ENCODE measurements at places on chromosomes 13 and 19.

GRCh38 chr13:34776390-34776981 is 165.6 kb upstream of the NBEA start:
- no peak overlapping the region for H3K27ac ChIP-seq
- H3K27me3 ChIP-seq = no peaks in the 10 kb centered on the region
- no peaks in the 10 kb centered on the region for H3K36me3 ChIP-seq
- no peak for DNase-seq
- H3K4me3 ChIP-seq = no peak overlapping the region

- no peaks in the 10 kb centered on the region for H3K4me1 ChIP-seq
- H3K4me3 ChIP-seq = no peak overlapping the region
- no peaks in the 10 kb centered on the region for H3K27me3 ChIP-seq
Observed at GRCh38 chr13:108929532-108930206, 300.3 kb downstream of the MYO16 start.

- no peak overlapping the region for H3K27ac ChIP-seq
- no peak for DNase-seq
- H3K4me3 ChIP-seq = no peak overlapping the region
- H3K27me3 ChIP-seq = no peaks in the 10 kb centered on the region
- peaks cover 9% of the 10 kb centered on the region for H3K36me3 ChIP-seq
Observed at GRCh38 chr19:34217952-34218817, 36.2 kb upstream of the GARRE1 start.

- no peaks in the 10 kb centered on the region for H3K36me3 ChIP-seq
- H3K4me1 ChIP-seq = peaks cover 39% of the 10 kb centered on the region
- no peak for DNase-seq
- no peak overlapping the region for H3K4me3 ChIP-seq
- H3K27ac ChIP-seq = no peak overlapping the region
Observed at GRCh38 chr19:13100031-13100588, 2.5 kb downstream of the LYL1 start.

DNA sequence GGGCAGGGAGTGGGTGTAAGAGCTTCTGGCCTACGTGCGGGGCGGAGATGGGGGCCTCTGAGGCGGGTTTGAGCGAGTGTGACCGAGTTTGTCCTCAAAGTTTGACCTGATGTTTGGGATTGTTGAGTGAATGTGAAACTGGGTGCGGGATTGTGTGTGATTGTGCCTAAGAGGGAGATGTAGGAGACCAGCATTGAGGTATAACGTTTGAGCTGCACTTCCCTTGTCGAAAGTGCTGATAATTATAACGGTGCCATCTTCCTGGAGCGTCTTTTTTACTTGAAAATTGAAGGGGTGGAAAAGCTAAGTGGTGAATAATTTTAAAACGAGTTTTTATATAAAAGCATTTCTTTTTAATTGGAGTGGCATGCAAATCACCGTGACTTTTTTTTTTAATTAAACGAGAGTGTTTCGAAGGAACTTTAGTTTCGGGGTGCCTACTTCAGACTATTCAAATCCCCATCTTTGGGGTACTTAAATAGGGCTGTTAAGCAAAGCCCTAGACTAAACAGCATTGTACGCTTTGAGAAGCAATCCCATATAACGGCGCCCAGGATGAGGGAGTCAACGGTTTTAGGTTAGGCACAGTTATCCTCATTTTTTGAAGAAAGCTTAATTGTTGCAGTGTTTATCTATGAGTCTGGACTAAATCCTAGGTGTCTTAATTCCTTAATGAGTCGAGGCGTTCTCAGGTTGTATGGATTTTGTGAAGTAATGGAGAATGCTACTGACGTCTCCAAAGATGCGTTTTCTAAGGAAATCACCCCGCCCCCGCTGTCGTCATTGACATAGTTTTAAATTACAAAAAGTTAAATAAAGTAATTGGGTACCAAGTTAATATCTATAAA is 594 bp downstream of the ZNF146 start:
- no peaks in the 10 kb centered on the region for H3K27me3 ChIP-seq
- peaks cover 6% of the 10 kb centered on the region for H3K36me3 ChIP-seq
- DNase-seq = no peak
- H3K4me1 ChIP-seq = peaks cover 4% of the 10 kb centered on the region
- peak overlapping the region; percentile 63 for H3K27ac ChIP-seq

GRCh38 chr13:77026255-77026860 is 601 bp downstream of the FBXL3 start:
- no peaks in the 10 kb centered on the region for H3K36me3 ChIP-seq
- H3K27ac ChIP-seq = peak overlapping the region; percentile 89
- H3K4me1 ChIP-seq = peaks cover 10% of the 10 kb centered on the region
- no peaks in the 10 kb centered on the region for H3K27me3 ChIP-seq
- DNase-seq = peak; percentile 67

DNA sequence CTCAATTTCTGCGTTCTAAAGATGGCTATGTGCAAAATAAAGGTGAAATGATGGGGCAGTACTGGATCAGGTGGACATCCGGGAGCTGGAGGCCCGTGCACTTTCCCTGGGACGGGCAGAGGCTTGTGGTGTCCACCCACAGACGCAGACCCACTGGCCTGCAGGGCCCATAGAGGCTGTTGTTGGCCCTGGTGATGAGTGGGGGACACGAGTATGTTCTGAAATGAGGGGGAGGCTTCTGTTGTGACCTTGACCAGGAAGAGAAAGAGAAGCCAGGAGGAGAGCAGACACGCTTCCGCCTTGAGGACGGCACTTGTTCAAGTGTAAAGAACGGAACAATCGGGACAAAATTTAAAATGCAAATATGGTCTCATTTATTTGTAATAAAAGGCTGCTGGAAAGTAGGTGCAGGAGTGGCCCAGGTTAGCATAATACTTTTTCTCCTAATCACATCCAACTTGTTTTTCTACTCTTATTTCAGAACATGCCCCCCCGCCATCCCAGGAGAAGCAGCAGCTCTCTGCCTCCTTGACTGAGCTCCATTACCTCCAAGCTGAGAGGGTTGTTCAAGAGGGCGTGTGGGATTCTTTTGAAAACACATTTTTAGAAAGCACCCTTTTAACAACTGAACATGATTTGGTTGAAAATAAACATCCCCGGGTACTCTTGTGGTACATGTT is 27.1 kb downstream of the ATP11A start:
- DNase-seq = no peak
- no peaks in the 10 kb centered on the region for H3K27me3 ChIP-seq
- H3K4me1 ChIP-seq = no peaks in the 10 kb centered on the region
- H3K36me3 ChIP-seq = no peaks in the 10 kb centered on the region
- no peak overlapping the region for H3K27ac ChIP-seq

- H3K27ac ChIP-seq = no peak overlapping the region
- DNase-seq = no peak
- no peak overlapping the region for H3K4me3 ChIP-seq
- H3K4me1 ChIP-seq = no peaks in the 10 kb centered on the region
Observed at GRCh38 chr13:60043262-60043661, 120.5 kb downstream of the DIAPH3 start.

GRCh38 chr19:8046569-8047165 is 5.9 kb upstream of the CCL25 start:
- peak; percentile 66 for DNase-seq
- no peaks in the 10 kb centered on the region for H3K36me3 ChIP-seq
- H3K27me3 ChIP-seq = peaks cover 71% of the 10 kb centered on the region

GRCh38 chr19:50258918-50259372 is 55.5 kb downstream of the MYH14 start:
- no peaks in the 10 kb centered on the region for H3K4me1 ChIP-seq
- peaks cover 30% of the 10 kb centered on the region for H3K27me3 ChIP-seq

- H3K27me3 ChIP-seq = no peaks in the 10 kb centered on the region
- no peaks in the 10 kb centered on the region for H3K36me3 ChIP-seq
- no peak overlapping the region for H3K27ac ChIP-seq
Observed at GRCh38 chr13:97286317-97287046, 64.3 kb downstream of the MBNL2 start.

- no peaks in the 10 kb centered on the region for H3K27me3 ChIP-seq
- H3K27ac ChIP-seq = no peak overlapping the region
- no peak for DNase-seq
- no peaks in the 10 kb centered on the region for H3K4me1 ChIP-seq
- no peaks in the 10 kb centered on the region for H3K36me3 ChIP-seq
- no peak overlapping the region for H3K4me3 ChIP-seq
Observed at GRCh38 chr13:43895940-43896339, 16.2 kb downstream of the LACC1 start.

DNA sequence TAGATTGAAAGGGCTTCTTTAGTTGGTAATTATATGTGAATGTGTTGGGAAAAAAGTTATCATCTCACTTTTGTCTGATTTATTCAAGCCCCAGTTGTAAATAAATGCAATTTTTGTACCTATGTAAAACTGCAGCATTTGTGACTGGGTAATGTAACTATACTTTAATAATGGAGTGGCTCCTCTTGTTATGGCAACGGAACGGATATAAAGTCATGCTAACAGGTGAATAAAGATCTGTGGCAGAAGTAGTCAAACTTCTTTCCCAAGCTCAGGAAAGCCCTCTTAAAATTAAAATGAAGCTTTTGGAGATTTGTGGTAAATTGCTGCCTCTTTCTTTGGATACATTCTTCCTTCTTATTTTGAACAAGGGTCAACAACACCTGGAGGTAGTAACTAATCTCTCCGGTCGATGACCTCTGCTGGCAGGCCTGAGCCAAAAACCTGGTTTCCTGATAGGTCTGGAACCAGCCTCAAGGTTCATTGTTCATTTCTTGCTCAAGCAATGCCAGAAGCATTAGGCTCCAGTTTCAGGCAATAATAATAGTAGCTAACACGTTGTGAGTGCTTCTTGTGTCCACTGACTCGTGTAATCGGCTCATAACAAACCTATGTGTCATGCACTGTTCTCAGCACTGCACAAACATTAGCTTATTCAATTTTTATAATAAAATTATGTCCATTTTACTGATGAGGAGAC is 313.4 kb upstream of the DACH1 start:
- H3K4me3 ChIP-seq = no peak overlapping the region
- no peak overlapping the region for H3K27ac ChIP-seq
- H3K27me3 ChIP-seq = no peaks in the 10 kb centered on the region
- no peaks in the 10 kb centered on the region for H3K4me1 ChIP-seq
- no peaks in the 10 kb centered on the region for H3K36me3 ChIP-seq

DNA sequence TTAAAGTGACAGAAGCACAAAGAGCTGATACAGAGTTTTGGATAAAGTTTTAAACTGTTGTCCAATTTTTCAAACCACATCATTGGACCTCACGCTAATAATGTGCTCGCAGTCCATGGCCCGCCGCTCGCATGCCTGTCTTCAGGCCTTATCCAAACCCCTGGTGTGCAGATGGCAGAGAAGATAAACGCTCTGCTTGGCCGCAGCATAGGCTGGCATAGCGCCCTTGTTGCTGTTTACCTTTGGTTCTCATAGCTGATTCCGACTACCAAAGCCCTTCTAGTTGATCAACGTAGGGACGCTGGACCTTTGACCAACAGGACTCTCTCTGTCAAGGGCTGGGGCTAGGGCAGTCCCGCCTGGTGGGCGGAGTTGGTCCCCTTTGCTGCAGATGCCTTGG is 23.5 kb upstream of the QTRT1 start:
- no peak for DNase-seq
- H3K36me3 ChIP-seq = peaks cover 44% of the 10 kb centered on the region
- H3K4me1 ChIP-seq = no peaks in the 10 kb centered on the region
- H3K4me3 ChIP-seq = no peak overlapping the region
- H3K27ac ChIP-seq = no peak overlapping the region

GRCh38 chr13:26344980-26345379 is 91.1 kb downstream of the CDK8 start:
- no peak overlapping the region for H3K27ac ChIP-seq
- no peaks in the 10 kb centered on the region for H3K36me3 ChIP-seq
- no peaks in the 10 kb centered on the region for H3K27me3 ChIP-seq
- DNase-seq = no peak
- no peak overlapping the region for H3K4me3 ChIP-seq
- H3K4me1 ChIP-seq = no peaks in the 10 kb centered on the region

DNA sequence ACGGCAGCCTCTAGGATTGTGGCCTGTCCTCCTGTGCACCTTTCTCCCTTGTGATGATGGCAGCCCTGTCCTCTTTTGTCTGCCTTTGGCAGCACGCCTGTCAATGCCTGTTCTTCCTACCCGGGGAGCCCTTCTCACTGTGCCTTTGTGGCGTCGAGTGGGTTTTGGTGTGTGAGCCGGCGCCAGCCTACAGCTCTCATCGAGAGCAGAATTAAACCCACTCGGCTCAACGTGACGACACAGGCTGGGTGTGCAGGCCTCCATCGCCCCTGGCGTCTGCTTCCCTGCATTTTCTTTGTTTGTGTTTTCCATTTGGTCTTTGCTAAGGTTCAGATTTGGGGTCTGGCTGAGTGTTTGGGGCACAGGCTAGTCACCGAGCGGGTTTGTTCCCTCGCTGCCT is 34.4 kb downstream of the AP1M1 start:
- H3K4me1 ChIP-seq = no peaks in the 10 kb centered on the region
- H3K27ac ChIP-seq = no peak overlapping the region
- no peak for DNase-seq
- no peak overlapping the region for H3K4me3 ChIP-seq
- H3K36me3 ChIP-seq = no peaks in the 10 kb centered on the region
- no peaks in the 10 kb centered on the region for H3K27me3 ChIP-seq

DNA sequence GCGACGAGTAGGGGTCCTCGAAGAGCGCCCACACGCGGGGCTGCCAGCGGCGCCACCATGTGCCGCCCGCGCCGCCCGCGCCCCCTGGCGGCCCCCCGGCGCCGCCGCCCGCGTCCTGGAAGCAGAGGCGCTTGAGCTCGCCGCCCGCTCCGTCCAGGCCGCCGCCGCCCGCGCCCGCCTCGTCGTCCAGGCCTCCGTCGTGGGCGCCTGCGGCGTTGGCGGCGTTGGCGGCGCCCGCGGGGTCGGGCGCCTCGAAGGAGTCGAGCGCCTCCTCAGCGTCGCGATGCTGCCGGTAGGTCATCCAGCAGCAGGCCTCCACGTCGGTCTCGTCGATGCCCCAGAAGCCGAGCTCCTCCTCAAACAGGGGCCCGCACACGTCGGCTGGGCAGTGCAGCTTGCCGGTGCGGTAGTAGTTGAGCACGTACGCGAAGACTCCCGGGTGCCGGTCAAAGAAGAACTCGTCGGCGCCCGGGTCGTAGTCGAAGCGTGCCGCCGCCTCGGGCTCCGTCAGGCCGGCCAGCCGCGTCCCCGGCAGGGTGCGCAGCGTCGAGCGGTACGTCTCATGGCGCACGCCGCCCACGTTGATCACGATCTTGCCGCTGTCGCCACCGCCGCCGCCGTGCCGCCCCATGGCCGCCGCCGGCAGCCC is 829 bp downstream of the KCNC3 start:
- DNase-seq = no peak
- H3K27ac ChIP-seq = no peak overlapping the region
- H3K27me3 ChIP-seq = peaks cover 61% of the 10 kb centered on the region
- H3K4me1 ChIP-seq = no peaks in the 10 kb centered on the region

GRCh38 chr13:40383885-40384284 is 282.6 kb downstream of the FOXO1 start:
- no peaks in the 10 kb centered on the region for H3K36me3 ChIP-seq
- peaks cover 4% of the 10 kb centered on the region for H3K4me1 ChIP-seq
- H3K27me3 ChIP-seq = no peaks in the 10 kb centered on the region
- H3K4me3 ChIP-seq = no peak overlapping the region
- no peak overlapping the region for H3K27ac ChIP-seq
- no peak for DNase-seq

- H3K4me1 ChIP-seq = no peaks in the 10 kb centered on the region
- no peaks in the 10 kb centered on the region for H3K27me3 ChIP-seq
- no peaks in the 10 kb centered on the region for H3K36me3 ChIP-seq
- peak overlapping the region; percentile 83 for H3K4me3 ChIP-seq
- DNase-seq = no peak
Observed at GRCh38 chr19:57633832-57634131, 814 bp downstream of the ZNF211 start.

GRCh38 chr19:37902668-37903067 is 3.7 kb downstream of the WDR87 start:
- DNase-seq = peak; percentile 86
- H3K27me3 ChIP-seq = no peaks in the 10 kb centered on the region
- H3K36me3 ChIP-seq = no peaks in the 10 kb centered on the region
- no peak overlapping the region for H3K4me3 ChIP-seq
- H3K27ac ChIP-seq = no peak overlapping the region

Measured in MM.1S (cell line).